Hematopoietic multipotent progenitor cell treated with erythropoietin and hydrocortisone succinate and interleukin-3 and kit ligand, for 6 days (in vitro differentiated cells): ENCODE measurements at places on chromosomes 2 and 18.

GRCh38 chr2:148888986-148889385 is 14.0 kb downstream of the KIF5C start:
- no peak for DNase-seq

DNA sequence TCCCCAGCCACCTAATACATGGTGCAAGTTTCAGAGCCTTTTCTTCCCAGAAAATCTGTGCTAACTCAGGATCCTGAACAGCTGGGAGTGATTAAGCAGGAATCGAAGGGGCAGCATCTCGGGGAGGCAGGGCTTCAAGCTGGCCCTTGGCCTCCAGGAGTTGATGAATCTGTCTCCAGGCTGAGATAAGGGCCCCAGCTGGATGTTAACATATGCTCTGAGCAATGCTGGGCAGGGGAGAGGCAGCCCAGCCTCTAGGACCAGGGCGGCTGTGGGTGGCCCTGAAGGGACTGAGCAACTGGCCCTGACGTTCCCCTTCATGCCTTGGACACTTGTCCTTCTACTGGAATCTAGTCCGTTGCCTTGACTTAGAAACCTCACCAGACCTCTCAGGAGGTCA is 84.1 kb upstream of the EPC2 start:
- DNase-seq = no peak

DNA sequence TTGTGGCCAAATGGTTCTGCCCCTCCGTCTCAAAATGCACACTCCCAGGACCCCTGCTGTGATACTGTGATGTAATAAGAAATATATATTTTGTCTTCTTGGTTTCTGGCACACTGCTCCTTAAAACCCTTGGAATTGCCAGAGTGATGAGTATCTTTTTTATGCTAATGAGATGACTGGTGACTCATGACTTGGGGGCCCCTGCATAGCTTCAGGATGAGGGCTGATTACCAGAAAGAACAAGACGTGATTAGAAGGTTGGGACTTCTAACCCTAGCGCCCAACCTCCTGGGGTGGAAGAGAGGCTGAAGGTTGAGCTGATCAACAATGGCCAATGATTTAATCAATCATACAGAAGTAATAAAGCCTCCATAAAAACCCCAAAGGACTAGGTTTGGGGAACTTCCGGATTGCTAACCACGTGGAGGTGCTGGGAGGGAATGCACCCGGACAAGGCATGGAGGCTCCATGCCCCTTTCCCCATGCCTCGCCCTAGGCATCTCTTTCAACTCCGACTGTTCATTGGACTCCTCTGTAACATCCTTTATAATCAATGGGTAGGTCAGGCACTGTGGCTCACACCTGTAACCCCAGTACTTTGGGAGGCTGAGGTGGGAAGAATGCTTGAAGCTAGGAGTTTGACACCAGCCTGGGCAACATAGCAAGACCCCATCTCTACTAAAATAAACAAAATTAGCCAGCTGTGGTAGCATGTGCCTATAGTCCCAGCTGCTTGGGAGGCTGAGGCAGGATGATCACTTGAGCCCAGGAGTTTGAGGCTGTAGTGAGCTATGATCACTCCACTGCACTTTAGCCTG is 89.1 kb downstream of the HS1BP3 start:
- no peak for DNase-seq

- DNase-seq = no peak
Measured at GRCh38 chr18:52875725-52876124, 535.7 kb downstream of the DCC start.

DNA sequence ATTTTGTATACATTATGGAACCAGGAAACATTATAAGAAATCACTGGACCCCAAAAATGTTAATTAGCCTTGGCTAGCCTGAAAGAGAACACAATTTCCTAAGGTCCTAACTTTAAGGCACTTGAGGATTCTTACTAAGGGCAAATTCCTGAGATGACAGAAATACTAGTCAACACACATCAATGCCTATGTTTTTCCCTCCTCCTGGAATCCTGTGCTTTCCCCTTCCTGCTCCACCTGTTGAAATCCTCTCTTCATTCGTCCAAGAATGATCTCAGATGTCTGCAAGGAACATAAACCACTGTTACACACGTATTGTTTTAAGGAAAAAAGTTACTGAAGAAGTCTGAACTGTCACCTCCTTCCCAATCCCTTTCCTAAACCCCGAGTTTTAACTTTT is 21.2 kb upstream of the DARS1 start:
- DNase-seq = no peak

DNA sequence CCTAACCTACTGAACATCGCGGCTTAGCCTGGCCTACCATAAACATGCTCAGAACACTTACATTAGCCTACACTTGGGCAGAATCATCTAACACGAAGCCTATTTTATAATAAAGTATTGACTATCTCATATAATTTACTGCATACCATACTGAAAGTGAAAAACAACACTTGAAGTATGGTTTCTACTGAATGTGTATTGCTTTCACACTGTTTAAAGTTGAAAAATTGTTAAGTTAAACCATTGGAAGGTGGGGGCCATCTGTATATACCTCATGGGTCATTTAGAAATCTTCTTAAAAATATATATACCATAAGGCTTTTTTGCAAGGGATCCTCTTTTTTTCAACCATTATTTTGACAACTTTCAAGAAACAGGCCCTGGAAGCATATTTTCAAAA is 16.5 kb downstream of the RNF149 start:
- no peak for DNase-seq

- DNase-seq = no peak
Measured at GRCh38 chr18:3135536-3135935, 84.2 kb downstream of the MYOM1 start.

- no peak for DNase-seq
Measured at GRCh38 chr2:239402666-239403065, 1.8 kb upstream of the HDAC4 start.

- no peak for DNase-seq
Measured at GRCh38 chr18:47175283-47175897, 774 bp downstream of the IER3IP1 start.

DNA sequence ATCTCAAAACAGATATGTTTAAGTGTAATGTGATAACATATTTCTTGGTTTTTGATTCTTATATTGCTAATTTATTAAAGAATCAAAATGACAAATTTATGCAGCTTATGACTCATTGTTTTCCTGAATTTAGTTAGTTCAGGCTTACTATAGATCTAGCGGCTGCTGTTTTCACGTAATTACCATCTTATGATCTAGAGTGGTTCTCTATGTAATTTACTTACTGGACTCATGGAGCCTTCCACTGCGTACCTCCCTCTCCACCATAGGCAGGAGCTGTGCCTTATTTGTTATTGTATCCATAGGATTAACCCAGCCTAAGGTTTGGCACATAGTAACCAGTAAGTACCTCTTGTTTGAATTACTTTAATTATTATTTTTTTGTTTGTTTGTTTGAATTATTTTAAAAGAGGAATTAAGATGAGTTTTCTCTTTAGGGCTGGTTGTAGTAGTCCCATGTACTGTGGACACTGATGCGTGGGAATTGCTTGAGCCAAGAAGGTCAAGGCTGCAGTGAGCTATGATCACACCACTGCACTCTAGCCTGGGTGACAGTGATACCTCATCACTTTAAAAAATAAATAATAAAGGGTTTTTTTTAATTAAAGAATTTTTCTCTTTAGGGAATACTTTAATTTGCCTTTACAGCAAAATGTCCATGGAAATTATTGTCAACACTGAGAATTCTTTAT is 165.5 kb downstream of the PHLPP1 start:
- no peak for DNase-seq

- peak; percentile 54 for DNase-seq
Measured at GRCh38 chr2:174080672-174081121, 115.5 kb upstream of the SP3 start.

- no peak for DNase-seq
Measured at GRCh38 chr18:42736074-42736473, 379.4 kb downstream of the RIT2 start.

DNA sequence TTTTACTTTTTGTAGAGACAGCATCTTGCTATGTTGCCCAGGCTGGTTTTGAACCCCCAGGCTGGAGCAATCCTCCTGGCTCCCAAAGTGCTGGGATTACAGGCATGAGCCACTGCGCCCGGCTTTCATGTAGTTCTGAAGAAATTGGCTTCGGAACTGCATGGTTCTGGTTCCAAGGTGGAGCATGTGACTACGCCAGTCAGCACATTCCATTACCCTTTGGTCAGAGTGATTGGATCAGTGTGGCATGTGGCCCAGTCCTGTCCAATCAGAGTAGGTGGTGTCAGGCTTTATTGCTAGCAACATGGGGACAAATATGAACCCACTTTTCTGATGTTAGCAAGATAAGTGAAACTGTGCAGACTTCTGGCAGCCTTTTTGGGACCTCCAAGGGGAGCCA is 16.3 kb upstream of the ATOH8 start:
- no peak for DNase-seq

DNA sequence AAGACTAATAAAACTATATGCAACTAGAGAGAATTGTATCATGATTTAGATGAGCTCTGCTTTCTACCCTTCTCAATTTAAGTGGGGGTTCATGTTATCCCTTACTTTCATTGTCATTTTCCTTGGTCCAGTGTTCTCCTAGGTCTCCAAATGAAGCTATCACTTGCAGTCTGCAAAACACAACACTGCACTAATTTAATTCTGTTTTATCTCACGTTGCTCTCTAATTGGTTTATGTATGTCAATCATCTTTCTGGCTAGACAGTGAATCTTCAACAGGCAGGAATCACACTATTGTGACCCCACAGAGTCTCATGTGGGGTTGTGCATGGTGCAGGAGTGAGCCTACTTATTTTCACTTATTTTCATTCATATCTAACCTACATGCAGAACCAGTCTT is 348.3 kb upstream of the SYT4 start:
- DNase-seq = no peak

- DNase-seq = no peak
Measured at GRCh38 chr2:60320724-60321123, 232.7 kb downstream of the BCL11A start.

- DNase-seq = no peak
Measured at GRCh38 chr2:239259173-239259572, 141.6 kb downstream of the HDAC4 start.

GRCh38 chr2:157262248-157262647 is 4.7 kb downstream of the GALNT5 start:
- no peak for DNase-seq

GRCh38 chr2:215435280-215435869 is 493 bp downstream of the FN1 start:
- peak; percentile 7 for DNase-seq

DNA sequence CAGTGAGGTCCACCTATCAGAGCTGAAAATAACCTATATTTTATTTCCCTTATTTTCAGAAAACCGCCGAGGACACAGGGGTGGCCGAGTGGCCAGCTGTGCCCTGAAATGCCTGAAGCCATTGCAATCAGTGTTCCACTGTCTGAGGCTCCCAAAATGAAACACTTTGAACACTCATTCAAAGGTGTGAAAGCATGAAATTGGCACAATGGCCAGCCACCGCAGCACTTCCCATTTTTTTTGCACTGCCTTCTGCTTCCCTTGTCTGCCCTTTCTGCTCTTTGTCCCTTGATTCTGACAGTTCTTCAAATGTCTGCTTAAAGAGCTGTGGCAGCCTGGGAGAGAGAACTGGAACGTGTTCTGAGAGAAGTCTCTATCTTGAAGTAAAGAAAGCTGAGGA is 1127.5 kb upstream of the CELF4 start:
- peak; percentile 3 for DNase-seq

DNA sequence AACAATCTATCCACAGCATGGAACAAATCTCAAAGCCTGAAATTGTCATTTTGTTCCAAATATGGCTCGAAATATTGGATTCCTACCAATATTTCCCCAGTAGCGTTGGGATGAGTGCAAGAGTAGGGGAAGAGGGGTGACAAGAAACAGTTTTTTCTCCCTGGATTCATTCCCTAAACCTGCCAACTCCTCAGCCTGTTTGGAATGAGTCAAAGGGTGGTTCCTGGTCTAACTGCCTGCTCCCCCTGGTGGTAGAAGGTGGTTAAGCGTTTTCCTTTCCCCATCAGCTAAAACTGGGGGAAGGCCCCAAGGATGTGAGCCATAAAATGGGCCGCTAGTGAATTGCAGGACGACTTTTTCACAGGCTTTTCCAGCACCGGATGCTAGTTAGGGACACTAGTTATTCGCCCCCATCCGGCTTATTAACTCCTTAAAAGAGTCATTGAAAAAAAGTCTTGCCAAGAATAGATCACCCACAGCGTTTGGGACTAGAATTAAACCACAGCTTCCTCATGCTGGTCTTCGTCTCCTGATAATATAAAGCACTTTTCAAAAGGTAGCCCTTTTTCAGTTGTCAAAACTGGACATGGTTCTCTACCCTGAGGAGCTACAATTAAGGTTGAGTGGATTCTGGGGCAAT is 72.5 kb downstream of the DHRS9 start:
- DNase-seq = peak; percentile 84

DNA sequence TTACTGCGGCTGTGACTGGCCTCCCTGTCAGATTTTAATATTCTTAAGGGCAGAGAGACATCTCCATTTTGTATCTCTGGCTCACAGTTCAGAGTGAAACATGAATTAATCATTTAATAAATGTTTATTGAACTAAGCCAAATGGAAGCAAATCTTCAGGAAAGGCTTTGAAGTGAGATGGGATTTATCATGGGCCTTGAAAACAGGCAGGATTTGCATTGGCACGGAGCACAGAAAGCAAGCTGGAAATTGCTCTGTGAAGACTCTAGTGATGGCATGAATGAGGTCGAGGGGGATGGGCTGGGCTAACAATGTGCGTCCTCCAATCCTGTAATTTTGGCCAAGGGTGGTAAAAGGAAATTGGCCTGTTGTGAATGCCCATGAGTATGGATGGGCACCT is 369.8 kb upstream of the SOX11 start:
- no peak for DNase-seq

DNA sequence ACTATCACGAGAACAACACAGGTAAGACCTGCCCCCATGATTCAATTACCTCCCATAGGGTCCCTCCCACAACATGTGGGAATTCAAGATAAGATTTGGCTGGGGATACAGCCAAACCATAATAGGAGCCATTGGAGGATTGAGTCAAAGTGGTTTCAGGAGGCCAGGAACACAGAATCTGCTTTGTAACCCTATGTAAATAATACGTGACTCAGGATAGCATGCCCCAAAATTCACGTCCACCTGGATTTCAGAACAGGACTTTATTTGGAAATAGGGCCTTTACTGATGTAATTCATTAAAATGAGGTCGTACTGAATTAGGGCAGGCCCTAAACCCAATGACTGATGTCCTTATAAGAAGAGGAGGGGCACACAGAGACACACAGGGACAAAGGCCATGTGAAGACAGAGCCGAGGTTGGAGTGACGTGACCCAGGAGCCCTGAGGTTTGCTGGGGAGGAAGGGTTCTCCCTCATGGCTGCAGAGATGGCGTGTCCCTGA is 16.0 kb upstream of the CNDP2 start:
- DNase-seq = peak; percentile 17

GRCh38 chr2:219037783-219038499 is 3.4 kb downstream of the CFAP65 start:
- no peak for DNase-seq

DNA sequence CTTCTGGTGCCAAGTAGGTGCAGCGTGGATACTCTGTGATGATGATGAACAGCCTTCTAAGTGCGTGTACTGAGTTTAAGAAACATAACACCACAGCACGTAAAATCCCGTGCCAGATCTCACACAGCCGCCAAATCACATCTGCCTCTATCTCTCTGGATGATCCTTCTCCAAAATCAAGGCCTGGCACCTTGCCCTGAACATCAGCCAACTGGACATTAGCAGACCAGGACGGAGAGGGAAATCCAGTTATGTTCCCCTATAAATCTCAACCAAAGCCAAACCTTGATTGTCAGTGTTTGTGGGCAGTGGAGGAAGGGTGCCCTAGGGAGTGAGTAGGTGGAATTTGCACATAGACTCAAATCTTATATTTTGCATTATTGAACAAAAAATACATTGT is 164.3 kb downstream of the MIB1 start:
- DNase-seq = no peak

- no peak for DNase-seq
Measured at GRCh38 chr2:200616656-200617055, 30.8 kb downstream of the AOX1 start.
